Hair follicle dermal papilla cell (primary cell): ENCODE measurements at places on chromosomes 4 and X. TPM values are rescaled to one million over a fixed set of nuclear protein-coding genes. Genes with fewer than 3 reads are reported as not detected.

Gene YIPF7
- total RNA-seq = not detected in 2 replicates

Gene UCP1
- not detected in 2 replicates for total RNA-seq

Gene MSX1
- 23.1 and 25.8 TPM in 2 replicates for total RNA-seq

Gene SLC30A9
- 53.7 and 56.8 TPM in 2 replicates for total RNA-seq

Gene TEC
- total RNA-seq = 1.6 and 2.4 TPM in 2 replicates

Gene SSX2B
- not detected in 2 replicates for total RNA-seq

Gene MAGIX
- total RNA-seq = 1.9 and 2.2 TPM in 2 replicates

Gene MTHFD2L
- 21.9 and 32.0 TPM in 2 replicates for total RNA-seq

Gene WNK3
- total RNA-seq = 2.9 and 4.9 TPM in 2 replicates

Gene MAGEA2
- not detected in 2 replicates for total RNA-seq

Gene SPARCL1
- not detected in 2 replicates for total RNA-seq

Gene KLHL4
- total RNA-seq = under 0.01 TPM in 2 replicates

Gene DCLK2
- 6.9 and 10.9 TPM in 2 replicates for total RNA-seq

Gene NEXMIF
- total RNA-seq = under 0.01 TPM in 1 of 2 replicates, not detected in the other

Gene SYN1
- 0.12 TPM in 1 of 2 replicates, not detected in the other for total RNA-seq

Gene SASH3
- not detected in 2 replicates for total RNA-seq

Gene QRFPR
- not detected in 2 replicates for total RNA-seq

Gene TMEM31
- not detected in 2 replicates for total RNA-seq

Gene HPSE
- 0.16 and 0.49 TPM in 2 replicates for total RNA-seq

Gene NIPAL1
- total RNA-seq = under 0.01 and 0.36 TPM in 2 replicates
